NCI-H2171 (cell line): ENCODE measurements at places on chromosomes 16 and 17.

DNA sequence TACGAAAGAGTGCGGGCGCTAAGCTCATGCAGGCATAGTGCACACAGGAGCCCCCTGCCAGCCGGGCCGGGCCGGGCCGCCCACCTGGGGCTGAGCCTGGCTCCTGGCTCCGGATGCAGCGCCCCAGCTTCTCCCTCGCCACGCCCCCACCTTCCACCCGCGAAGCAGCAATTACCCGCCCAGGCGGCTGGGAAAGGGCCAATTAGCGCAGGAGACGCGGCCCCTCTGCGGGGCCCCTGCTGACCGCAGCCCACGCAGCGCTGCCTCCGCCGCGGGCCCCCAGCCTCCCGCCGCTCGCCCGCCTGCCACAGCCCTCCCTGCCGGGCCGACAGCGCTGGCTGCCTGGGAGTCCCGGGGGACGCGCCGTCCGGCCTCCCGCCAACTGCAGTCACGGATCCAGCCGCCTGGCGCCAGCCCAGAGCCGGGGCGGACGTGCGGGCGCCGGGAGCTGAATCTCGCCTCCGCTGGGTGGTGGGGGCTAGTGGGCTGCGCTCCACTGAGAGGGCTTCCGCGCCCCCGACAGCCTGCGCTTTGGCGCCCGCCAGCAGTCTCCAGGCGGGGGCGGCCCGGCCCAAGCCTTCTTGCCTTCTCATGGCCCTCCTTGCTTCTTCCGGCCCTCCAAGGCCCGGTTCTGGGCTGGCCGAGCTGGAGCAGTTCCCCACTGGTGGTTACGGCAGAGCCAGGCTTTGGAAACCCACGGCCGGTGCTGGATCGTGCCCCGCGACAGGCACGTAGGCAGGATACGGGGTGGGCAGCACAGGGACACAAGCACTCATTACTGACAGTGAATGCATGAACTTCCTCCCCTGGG lies 14.9 kb upstream of the CBFB start:
- peak; percentile 74 for DNase-seq

- no peak for DNase-seq
Observed at GRCh38 chr16:87927195-87927562, 9.2 kb downstream of the CA5A start.

DNA sequence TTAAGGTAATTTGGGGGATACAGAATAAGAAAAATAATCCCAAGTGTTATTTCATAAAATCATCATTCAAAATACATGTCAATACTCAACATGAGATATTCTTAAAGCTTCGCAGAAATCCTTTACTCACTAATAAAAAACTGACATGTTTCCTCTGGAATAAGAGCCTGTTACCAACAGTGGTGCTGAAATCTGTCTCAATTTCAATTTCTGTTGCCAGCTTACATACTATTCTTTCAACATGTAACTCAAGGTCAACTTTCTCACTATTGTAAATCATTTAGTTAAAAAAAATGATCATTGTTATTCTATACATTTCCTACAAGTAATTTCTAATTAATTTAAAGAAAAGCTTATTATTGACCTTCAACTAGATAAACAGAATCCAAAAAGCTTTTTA lies 67.9 kb downstream of the CEP95 start:
- DNase-seq: no peak

- peak; percentile 97 for DNase-seq
Observed at GRCh38 chr17:62750631-62751051, 57.5 kb downstream of the MARCHF10 start.

- DNase-seq: no peak
Observed at GRCh38 chr16:62249069-62249468, 212.8 kb upstream of the CDH8 start.

- no peak for DNase-seq
Observed at GRCh38 chr17:46766493-46767491, 51.7 kb downstream of the WNT3 start.

DNA sequence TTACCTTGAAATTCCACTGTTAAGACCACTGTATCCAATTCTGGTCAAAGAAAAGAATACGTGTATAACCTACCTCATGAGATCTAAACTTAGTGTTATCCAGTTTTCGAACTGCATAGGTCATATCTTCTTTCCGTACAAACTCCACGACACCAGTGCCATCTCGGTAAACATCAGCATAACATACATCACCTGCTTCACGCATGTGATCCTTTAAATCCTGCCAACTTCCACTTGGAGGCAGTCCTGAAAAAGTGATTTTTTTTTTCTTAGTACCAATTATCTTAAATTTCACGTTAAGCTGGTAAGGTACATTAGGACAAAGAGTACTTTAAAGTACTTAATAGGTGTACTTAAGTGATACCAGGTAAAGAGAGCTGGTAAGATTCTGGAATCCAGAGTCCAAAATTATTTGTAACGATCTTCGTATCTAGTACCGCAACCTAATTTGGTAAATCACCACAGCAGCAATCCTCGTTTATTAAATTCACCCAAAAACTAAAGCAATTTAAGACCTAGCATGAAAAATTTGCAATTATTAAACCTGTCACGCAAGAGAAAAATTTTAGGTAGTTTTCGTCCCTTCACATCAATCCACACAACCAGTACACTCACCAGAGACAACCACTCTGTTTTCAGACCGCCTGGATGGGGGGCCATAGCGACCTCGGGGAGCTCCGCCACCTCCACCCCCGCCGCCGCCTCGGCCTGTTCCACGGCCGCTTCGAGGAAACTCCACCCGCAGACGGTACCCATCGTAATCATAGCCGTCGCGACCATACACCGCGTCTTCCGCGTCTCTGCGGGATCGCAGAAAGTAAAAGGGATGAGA lies 1.1 kb downstream of the SRSF1 start:
- DNase-seq: no peak

DNA sequence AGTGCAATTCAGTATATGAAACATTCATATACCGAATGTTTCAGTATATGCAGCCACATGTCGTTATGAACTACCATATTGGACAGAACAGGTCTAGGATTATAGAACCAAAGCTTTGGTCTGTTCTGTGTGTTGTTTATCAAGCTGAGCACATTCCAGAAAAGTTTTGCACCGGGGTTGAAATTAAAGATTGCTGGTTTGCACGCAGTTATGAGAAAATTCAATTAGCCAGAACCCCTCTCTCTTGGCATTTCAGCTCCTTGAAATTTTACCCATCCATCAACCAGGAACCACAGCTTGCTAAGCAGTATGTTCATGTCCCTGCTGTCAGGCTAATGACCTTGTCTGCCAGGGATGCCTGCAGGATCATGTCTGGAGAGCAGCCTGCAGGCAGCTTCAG lies 9.5 kb downstream of the KRT32 start:
- no peak for DNase-seq

DNA sequence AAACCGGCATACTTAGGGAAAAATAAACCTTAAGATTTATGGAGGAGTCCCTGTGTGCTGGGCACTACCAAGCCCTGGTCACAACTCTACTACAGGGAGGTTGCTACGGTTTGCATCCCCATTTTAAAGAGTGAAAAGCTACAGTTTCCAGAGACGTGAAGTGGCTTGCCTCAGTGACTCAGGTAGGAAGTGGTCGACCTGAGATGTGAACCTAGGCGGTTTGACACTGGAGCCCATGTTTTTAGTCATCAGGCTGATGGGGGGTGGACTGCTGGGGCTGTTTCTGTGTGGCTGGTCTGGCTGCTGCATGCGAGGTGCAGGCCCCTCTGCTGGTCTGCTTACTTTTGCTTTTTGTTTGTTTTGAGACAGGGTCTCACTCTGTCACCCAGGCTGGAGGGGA lies 6.6 kb downstream of the COX6A2 start:
- DNase-seq: no peak
